ENCODE measurements at places on chromosomes 2 and 18.

GRCh38 chr2:228917220-228917619, 353.9 kb downstream of the PID1 start:
- no peak for DNase-seq

DNA sequence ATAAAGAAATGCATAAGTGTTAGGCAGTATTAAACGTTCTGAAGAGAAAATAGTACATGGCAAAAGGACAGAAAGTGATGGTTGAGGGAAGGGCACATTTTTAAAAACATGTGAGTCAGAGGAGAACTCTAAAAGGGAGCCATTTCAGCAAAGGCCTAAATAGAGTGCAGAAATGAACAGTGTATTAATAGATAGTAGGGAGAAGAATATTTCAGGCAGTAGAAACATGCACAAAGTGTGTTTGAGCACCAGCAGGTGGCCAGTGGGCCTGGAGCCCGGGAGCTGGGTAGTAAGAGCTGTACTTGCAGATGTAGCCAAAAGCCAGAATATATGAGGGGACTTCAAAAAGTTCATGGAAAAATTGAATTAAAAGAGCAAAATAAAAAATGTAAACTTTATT, 288.1 kb upstream of the FIGN start:
- DNase-seq: no peak

- no peak for DNase-seq
Measured at GRCh38 chr2:208135794-208136715, 6.4 kb upstream of the CRYGC start.

DNA sequence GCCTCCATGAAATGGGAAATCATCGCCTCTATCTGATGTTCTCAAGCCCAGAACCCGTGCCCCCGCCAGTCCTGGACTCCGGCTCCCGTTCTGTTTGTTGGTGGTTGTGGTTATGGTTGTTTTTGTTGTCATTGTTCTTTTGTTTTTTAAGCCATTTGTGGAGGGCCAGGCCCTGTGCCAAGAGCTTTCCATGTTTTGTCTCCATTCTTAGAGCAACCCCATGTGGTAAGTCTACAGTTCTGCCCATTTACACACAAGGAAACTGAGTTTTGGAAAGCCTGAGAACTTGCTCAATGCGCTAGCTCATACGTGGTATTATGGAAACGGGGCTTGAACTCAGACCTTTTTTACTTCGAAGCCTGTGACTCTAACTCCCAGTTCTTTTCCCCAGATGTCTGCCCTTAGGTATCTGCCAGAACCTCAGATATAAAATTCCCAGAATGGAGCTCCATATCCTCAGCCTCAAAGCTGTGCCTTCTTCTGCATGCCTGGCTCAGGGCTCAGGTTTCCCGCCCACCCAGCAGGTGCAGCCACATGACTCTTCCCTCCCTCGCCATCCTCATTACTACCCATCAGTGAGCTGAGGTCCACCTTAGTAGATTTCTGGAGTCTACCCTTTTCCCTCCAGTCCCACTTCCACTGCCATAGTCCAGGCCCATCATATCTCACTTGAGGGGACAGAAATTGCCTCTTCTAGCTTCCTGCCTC, 194.1 kb downstream of the KLHL29 start:
- DNase-seq: no peak

DNA sequence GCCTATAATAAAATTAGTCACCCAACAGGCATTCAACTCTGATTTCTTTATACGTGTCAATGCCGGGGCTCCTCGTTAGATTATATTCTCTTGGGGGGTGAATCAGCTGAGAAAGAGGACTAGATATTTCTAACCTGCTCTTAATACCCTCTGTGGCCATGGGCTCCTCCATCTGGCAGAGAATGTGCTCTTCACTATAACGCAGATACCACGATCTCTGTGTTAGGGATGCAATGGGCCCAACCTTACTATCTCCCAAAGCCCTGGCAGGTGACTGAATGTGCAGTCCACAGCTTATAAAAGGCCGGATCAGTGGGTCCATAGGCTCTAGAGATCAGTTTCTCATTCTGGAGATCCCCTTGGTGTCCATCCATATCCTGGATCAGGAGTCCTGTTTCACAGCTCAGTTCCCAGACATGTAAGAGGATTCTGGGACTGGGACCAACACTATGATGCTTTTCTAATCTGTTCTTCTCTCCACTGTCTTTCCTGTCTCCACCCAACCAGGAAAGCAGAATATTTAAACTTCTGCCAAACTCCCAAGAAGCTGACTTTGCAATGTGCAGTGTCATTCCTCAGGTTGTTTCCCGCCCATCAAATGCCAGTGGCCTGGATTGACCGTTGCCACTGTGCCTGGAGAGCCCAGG, 71.4 kb upstream of the CELF4 start:
- DNase-seq: no peak

- no peak for DNase-seq
Measured at GRCh38 chr2:236739663-236740062, 170.0 kb downstream of the ACKR3 start.

Measured in glutamatergic neuron (in vitro differentiated cells).